Left ventricle myocardium inferior (tissue), 1 donor: ENCODE measurements at places on chromosomes 6 and 20. TPM values are rescaled to one million over a fixed set of nuclear protein-coding genes. Genes with fewer than 3 reads are reported as not detected.

DCDC2 gene
- total RNA-seq = not detected

DEF6 gene
- total RNA-seq = 1.0 TPM

GRCh38 chr6:47292944-47293343 is 16.8 kb downstream of the TNFRSF21 start:
- H3K27me3 ChIP-seq = peaks cover 39% of the 10 kb centered on the region
- H3K27ac ChIP-seq = no peak overlapping the region

- H3K27me3 ChIP-seq = no peaks in the 10 kb centered on the region
- H3K4me1 ChIP-seq = peaks cover 30% of the 10 kb centered on the region
- no peak overlapping the region for H3K4me3 ChIP-seq
- DNase-seq = no peak
These were observed 128.6 kb downstream of the UNC5CL start for GRCh38 chr6:40910260-40910893.

DNA sequence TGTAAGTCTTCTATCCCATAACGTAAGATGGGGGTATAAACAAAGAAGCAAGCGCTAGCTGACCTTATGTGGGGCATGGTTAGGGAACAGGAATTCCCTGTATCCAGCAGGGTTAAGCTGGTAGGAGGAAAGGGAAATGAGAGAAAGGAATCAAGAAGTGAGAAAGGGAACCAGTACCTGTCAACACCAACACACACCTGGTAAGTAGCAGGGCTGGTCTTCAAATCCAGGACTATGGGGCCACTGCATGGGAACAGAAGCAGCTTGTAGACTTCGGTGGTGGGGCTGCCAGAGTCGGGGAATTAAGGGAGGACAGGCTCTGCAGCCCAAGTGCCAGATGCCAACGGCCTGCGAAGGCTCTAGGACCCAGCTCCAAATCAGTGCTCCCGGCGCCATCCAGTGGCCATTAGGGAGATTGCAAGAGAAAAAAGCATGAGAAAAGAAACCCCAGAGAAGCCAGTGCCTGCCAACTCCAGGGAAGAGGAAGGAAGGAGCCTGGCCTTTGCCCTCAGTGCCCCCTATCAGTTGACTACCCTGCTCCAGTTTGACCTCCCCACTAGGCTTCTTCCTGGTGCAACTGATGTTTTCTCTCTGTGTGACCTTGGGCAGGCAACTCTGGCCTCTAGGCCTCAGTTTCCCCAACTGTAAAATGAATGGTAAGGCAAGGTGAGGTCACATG is 15.8 kb upstream of the RBPJL start:
- no peak overlapping the region for H3K27ac ChIP-seq
- no peak overlapping the region for H3K4me3 ChIP-seq
- no peaks in the 10 kb centered on the region for H3K36me3 ChIP-seq
- peaks cover 65% of the 10 kb centered on the region for H3K27me3 ChIP-seq
- peak; percentile 68 for DNase-seq

DNA sequence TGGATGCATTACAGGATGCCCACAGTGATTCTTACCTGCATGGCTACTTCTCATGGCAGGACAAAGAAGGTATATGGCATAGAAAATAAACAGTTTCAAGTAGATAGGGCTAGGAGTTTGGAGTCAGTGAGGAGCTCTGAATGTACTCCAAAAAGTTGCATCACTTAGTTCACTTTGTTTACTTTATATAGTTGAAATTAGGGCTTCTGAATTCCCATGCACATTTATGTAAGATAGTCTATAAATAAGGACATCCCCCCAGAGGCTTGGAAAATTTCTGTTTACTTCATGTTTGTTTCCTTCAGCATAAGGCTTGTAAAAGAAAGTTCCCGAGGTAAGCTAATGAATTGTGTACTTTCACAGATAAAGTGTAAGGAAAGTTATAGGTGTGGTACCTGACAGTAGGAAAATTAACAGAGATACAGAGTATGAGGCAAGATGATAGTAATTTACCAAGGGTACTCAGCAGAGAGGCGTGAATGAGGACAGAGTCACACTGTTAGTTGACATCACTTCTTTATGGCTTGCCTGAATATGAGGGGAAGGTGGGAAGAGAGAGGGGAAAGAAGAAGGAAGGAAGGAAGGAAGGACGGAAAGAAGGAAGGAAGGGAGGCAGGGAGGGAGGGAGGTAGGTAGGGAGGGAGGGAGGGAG is 51.1 kb downstream of the ADTRP start:
- no peak overlapping the region for H3K4me3 ChIP-seq
- H3K4me1 ChIP-seq = no peaks in the 10 kb centered on the region
- H3K27ac ChIP-seq = no peak overlapping the region
- no peaks in the 10 kb centered on the region for H3K36me3 ChIP-seq
- DNase-seq = no peak

- H3K27me3 ChIP-seq = no peaks in the 10 kb centered on the region
- no peak overlapping the region for H3K27ac ChIP-seq
- DNase-seq = no peak
These were observed 9.8 kb downstream of the FOXO3 start for GRCh38 chr6:108570517-108570916.
